ENCODE measurements at places on chromosomes 2 and 18.

- no peak for DNase-seq
Observed at GRCh38 chr2:230358305-230358704, 31.3 kb downstream of the SP140L start.

DNA sequence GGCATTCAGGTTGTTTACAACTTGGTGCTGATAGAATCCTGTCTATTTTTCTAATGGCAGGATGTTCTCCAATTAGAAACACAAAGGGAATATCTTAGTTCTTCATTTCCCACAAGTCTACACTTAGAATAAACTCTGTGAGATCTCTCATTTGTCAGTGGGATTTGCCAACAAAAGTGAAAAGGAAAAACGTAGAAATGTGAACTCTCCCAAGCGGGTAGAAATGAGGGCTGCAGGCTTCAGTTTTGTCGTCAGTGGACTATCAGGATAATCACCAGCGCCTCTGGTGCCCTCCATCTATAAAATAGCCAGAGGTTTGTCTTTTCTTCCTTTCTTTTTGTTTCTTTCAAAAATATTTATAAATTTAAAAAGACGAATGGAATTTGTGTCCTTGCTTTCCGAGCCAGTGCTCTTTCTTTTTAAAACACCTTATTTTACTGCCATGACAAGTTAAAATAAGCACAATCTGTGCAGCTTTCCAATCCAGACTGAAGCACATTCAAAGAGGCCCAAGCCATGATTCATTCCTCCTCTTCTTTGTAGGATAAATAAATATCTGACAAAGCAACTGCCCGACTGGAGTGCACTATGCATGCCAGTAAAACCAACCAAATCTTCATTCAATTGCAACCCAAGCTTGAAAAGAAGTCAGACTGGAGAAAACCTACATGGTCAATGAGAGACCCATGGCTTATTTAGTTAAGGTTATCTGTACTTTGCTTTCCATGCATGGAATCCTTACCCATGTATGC, 185.8 kb downstream of the ANKRD44 start:
- DNase-seq = no peak

GRCh38 chr2:21367421-21367820, 243.7 kb downstream of the TDRD15 start:
- DNase-seq = no peak

DNA sequence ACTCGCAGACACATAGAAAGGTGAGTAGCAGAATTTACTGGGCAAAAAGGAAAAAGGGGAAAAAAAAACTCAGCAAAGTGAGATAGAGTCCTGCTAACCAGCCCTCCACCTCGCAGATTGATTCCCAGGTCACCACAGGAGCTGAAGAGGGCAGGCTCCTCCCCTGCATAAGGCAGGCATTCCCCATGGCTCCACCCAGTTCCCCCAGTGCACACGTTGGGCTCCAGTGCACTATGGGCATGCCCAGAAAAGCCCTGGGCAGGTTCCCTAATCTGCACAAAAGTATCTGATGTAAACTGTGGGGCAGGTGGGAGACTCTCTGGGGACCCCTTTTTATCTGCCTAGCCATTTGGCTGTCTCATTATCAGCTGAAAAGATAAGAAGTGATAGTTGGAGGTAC, 461.2 kb upstream of the TMEFF2 start:
- no peak for DNase-seq

GRCh38 chr2:95332036-95332435, 34.9 kb downstream of the KCNIP3 start:
- no peak for DNase-seq
